ENCODE measurements at places on chromosomes 6 and 20. TPM values are rescaled to one million over a fixed set of nuclear protein-coding genes. Genes with fewer than 3 reads are reported as not detected.

Gene RAB44
- 0.06 TPM for total RNA-seq

Gene ZKSCAN8
- 3.8 TPM for total RNA-seq

Gene BPIFB1
- total RNA-seq = 0.17 TPM

Gene ERVFRD-1
- not detected for total RNA-seq

Gene ABT1
- total RNA-seq = 13.1 TPM

Measured in A549 treated with Mapracorat at 1 μM for 4 hours (cell line).